ENCODE measurements at places on chromosomes 1 and 21.
A peak's percentile ranks its signal among the peaks of the same experiment; 100 is the strongest.

GRCh38 chr1:97006044-97006661 is 284.6 kb downstream of the PTBP2 start:
- peak; percentile 37 for DNase-seq

- no peak for DNase-seq
Measured at GRCh38 chr1:168691541-168691940, 37.5 kb downstream of the DPT start.

DNA sequence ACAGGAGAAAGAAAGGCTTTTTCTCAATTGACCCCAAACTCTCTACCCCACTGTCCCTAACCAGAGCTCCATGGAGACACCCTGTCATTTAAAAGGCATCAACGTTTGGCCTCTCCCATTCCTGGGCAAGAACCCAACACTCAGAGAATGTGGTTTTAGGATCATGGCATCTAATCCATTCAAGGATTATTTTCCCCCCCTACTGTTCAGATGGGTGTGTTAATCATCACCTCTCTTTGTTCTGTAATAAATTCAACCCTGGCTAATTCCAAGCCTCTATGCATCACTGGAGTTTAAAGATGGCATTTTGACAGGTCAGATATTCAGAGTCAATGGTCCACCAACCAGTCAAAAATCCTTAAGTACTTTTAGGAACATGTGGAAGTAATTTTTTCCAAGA is 42.7 kb downstream of the TBX15 start:
- no peak for DNase-seq

- no peak for DNase-seq
Measured at GRCh38 chr1:183652547-183653461, at the start of gene APOBEC4. Gene APOBEC4, minus strand, starts transcription at chr1:183653316. Its CDS starts 4,535 bp downstream, at chr1:183648781.

DNA sequence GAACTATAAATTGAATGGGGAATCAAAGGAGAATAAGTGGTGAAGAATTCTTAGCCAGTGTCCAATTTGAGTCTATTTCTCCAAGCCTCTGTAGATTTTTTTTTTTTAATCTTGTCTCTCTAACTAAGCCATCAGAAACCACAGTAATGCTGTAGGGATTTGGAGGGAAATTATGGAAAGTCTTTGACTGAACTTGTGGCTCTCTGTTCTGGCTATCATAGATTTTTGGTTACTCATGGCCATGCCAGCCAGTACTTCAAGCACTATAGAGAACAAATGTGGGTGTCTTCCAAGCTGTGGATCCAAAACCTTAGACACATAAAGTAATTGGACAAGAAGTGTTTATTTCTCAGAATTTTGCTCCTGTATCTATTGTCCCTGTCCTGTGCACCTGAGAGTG is 147.9 kb downstream of the LRRC40 start:
- no peak for DNase-seq

GRCh38 chr1:243658594-243659105 is 191.4 kb downstream of the AKT3 start:
- DNase-seq = no peak

DNA sequence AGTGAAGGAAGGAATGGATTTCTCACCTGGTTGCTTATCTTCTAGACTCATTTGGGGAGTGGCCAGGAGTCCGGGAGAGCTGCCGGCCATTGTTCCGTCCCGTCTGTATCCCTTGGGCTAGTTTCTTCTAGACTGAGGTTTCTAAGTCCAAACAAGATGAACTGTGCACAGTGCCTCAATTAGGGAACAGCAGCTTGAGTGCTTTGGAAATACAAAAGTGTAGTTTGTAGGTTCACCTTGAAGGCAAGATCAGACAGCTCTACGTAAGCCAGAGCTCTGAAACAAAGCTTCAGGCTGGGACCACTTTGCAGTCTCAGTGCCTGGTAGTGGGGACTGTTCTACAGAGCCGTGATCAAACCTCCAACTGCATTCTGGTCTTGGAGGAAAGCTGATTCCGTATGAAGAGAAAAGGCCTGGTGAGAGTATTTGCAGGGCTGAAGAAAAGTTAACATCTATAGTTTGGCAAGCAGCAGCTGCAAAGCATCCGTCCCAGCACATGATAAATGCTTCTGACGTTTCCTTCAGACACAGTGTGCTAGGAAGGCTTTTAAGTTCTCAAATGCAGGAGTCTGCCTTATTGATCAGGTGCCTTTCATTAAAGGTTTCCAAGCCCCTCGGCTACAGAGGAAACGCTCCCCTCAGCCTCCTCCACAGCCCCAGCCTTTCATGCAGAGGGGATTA is 432.8 kb downstream of the KIF26B start:
- no peak for DNase-seq

- DNase-seq = no peak
Measured at GRCh38 chr1:5389101-5389885, 602.9 kb downstream of the NPHP4 start.

- DNase-seq = no peak
Measured at GRCh38 chr1:18603212-18603852, 27.3 kb upstream of the PAX7 start.

DNA sequence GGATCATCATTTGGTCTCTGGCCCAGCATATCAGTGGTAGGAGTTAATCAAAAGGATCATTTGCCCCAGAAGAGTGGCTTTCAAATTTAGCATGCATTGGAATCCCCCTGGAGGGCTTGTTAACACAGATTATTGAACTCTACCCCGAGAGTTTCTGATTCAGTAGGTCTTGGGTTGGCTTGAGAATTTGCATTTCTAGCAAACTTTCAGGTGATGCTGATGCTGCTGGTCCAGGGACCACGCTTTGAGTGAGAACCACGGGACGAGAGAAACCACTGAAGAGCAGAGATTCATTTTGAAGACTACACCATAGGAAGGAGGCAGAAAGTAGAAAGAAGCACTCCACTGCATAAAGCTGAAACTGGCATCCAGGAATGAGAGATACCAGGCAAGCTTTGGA is 81.3 kb upstream of the DUSP10 start:
- no peak for DNase-seq

GRCh38 chr21:45001134-45002095 is 61.6 kb downstream of the SLX9 start:
- no peak for DNase-seq

DNA sequence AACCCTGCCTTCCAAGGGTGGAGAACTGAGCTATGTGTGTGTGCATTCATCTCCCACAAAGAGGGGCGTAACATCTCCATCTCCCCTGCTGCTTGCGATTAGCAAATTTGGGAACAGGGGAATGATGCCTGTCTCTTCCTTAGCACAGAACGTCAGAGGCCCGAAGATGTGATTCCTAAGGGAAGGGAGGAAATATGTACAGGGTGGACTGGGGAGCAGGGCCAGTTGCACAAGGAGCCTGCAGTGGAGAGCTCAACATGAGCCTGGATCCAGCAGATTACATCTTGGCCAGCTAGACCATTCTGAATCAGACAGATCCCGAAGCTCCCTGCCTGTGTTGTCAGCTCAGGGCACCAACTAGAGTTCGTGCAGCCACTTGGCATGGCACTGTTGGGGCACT is 118.1 kb downstream of the NGF start:
- no peak for DNase-seq

GRCh38 chr1:90394247-90394646 is 322.9 kb downstream of the BARHL2 start:
- no peak for DNase-seq

- no peak for DNase-seq
Measured at GRCh38 chr1:244280859-244281258, 170.8 kb downstream of the ADSS2 start.

DNA sequence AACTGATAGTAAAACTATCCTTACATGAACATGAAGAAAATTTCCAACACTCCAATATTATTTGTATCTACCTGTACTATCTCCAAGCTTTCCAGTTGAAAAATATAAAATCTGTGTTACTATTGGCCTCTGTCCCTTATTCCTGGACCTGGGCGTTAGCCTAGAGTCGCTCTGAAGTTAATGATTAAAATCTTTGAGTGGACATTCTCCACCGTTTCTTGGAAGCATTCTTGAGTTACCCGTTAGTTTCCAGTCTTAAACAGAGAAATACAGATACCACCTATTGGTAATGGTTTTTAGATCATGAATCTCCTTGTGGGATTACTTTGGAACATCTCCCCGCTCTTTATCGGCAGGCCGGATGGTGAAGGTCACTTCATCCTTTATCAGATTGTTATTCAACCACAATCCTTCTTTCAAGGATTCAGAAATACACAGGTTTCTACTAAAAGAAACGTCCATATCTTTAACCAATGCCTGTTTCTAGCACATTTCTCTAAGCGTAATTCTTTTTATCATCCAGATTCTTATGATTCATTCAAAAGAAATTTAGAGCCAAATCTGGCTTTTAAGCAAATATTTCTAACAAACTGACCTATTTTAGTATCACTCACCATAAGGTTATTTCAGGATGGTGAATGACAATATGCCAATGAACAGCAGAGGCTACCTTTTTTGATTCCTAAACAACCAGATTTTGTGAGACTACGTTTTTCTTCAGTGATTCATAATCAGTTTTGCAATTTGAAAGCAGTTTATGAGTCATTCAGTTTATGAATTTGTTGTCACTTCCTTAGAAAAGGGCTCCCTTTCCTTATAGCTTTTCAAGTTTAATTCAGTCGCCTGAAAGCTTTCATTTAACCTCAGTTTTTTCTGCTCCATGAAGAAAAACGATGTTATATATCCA is 70.2 kb upstream of the ERRFI1 start:
- DNase-seq = no peak

GRCh38 chr1:60280819-60281218 is 207.2 kb upstream of the C1orf87 start:
- no peak for DNase-seq

GRCh38 chr21:14687268-14687625 is 141.1 kb upstream of the SAMSN1 start:
- DNase-seq = no peak

DNA sequence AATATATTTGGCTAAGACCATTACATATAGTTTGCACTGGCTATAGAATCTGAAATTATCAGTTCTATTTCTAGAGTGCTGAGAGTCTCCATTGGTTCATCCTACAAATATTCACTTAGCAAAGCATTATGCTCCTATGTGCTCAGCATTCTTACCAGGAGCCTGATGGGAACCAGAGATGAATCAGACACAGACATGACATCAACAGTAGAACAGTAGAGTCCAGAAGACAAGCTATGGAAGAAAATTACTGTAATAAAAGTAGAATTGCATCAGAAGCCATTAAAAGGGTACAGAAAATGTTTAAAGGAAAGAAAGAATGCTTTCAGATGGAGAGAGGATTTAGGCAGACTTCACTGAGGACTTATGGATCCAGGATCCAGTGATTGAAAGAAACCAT is 271.7 kb upstream of the SNX7 start:
- DNase-seq = no peak

GRCh38 chr1:16248007-16248436 is 11.0 kb upstream of the CPLANE2 start:
- DNase-seq = no peak

GRCh38 chr21:33505833-33506232 is 14.3 kb upstream of the DNAJC28 start:
- DNase-seq = no peak

GRCh38 chr1:230891413-230891812 is 23.1 kb upstream of the C1orf198 start:
- no peak for DNase-seq

GRCh38 chr1:239884796-239885195 is 206.9 kb upstream of the FMN2 start:
- DNase-seq = no peak

- DNase-seq = peak; percentile 74
Measured at GRCh38 chr1:185646202-185646683, 87.9 kb upstream of the HMCN1 start.
